Cortex of kidney (tissue), 1 donor: ENCODE measurements at places on chromosomes 5 and 9.

DNA sequence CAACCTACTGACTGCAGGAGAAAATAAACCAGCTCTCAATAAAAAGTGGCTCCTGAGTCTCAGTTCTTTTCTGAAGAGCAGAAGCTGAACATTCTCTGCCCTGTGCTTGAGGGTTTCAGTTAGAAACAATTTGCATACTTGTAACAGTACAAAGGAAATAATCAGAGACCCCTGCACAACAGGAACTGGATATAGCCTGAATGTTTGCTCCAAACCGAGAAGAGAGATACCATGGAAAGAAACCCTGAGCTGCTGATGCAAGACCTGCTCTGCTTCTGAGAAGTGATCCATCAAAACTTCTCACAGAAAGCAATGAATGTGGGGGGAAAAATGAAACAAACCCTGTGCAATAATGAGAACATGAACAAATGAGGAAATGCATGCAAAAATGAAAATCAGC, 592.9 kb downstream of the SEMA5A start:
- no peak for DNase-seq

GRCh38 chr9:27142299-27142930, 33.4 kb downstream of the TEK start:
- DNase-seq = no peak

GRCh38 chr9:113636165-113636564, 172.6 kb downstream of the RGS3 start:
- DNase-seq = no peak

DNA sequence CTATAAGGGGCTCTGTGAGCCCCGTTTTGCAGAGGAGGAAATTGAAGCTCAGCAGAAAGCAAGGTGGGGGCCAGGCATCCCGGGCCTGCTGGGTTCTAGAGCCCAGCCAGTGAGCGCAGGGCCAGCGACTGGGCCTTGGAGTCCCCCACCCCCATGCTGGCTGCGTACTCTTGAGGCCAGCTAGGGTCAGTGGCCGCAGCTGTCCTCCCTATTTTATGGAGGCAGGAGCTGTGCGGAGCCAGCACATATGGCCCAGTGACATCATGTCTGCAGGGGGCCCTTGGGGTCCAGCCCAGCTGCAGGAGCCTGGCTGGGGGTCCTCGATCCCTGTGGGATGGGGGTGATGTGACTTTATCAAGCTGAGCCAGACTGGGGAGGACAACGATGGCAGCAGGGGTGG, 71.3 kb downstream of the HMCN2 start:
- no peak for DNase-seq

- no peak for DNase-seq
Measured at GRCh38 chr9:129624947-129625346, 1.0 kb upstream of the NTMT1 start.

DNA sequence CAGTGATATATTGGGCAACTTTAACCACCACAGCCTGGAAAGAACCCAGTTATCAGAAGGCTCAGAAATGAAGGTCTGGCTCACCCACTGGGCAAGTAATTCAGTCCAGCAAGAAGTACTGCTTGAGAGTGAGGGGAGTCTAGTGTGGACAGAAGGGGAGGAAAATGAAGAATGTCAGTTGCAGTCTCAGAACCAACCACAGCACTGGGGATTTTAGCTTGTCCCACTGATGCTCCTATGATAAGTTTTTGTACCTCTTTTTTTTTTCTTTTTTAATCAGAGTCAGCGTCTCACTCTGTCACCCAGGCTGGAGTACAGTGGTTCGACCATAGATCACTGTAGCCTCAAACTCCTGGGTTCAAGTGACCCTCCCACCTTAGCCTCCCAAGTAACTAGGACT, 9.4 kb upstream of the CD72 start:
- no peak for DNase-seq

DNA sequence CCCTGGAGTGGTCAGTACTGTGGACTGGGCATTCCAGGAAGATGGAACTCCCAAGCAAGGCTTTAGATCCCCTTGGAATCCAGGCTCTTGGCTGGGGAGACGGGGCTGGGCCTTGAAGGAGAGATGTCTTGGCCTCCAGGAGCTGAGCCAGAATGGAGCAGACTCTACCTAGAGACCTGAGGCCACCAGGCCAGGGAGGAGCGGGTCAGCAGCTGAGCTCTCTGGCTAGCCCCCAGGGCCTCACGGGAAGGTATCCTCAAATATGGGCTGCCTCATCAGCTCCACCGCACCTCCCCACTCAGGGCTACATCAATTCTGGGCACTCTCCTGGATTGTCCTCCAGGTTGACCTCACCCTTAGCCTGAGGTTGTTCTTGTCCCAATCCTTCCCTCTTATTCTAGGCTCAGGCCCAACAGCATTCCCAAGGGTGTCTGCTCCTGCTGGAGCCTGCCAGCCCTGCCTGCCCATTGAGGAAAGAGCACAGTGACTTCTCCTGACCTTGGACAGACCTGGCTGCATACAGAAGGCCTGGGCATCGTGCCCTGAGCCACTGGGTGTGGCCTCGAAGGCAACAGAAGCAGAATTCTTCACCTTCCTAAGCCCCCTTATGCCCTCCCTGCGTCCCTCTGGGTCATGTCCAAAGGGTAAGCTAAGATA, 3.0 kb upstream of the PDLIM4 start:
- DNase-seq = no peak

- no peak for DNase-seq
Measured at GRCh38 chr5:67173959-67174358, 22.6 kb downstream of the CD180 start.

- no peak for DNase-seq
Measured at GRCh38 chr9:16544842-16545241, 325.6 kb downstream of the BNC2 start.

DNA sequence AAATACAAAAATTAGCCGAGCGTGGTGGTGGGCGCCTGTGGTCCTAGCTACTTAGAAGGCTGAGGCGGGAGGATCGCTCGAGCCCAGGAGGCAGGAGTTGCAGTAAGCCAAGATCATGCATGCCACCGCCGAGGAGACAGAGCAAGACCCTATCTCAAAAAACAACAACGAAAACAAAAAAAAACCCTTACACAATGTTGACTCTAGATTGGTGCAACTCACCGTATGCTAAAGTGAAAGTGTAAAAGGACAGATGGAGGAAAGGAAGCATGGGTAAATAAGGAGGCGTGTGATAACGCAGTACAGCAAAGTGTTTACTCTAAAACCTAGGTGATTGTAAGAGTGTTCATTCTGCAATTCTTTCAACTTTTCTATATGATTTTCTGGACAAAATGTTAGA, 15.9 kb upstream of the RUFY1 start:
- no peak for DNase-seq

DNA sequence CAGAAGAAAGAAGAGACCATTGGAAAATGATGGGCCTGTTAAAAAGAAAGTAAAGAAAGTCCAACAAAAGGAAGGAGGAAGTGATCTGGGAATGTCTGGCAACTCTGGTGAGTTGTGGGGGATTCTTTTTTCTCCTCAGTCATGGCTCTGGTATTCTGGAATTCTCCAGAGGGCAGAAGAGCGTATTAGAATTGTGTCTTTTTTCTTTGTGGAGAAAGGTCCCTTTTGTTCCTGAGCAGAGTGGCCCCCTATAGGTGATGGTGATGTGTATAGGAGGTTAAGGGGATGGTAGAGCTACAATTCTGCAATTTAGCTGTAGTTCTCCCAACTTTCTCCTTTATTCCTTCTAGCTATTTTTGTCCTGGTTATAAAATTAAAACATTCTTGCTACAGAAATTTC, 1.6 kb upstream of the DHFR start:
- DNase-seq = no peak

DNA sequence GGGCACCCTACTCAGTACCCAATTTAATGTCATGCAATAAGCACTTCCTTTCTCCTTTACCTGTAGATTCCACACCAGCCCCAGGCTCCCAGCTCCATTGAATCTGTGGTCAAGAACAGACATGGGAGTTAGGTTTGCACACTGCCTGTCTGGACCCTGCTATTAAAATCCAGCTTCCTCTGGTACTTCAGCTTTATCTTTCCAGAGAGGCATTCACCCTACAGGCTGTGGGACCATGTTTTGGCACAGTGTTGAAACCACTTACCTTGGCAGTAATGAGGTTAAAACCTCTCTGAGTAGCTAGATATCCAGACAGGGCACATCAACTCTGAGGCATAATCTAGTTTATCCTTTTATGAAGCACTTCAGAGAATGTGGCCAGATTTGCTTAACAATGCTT, 191.5 kb upstream of the PCSK5 start:
- DNase-seq = no peak
